ENCODE measurements at places on chromosomes 5 and 9.
A peak's percentile ranks its signal among the peaks of the same experiment; 100 is the strongest.

GRCh38 chr9:123484130-123484529 lies 128.1 kb downstream of the CRB2 start:
- no peak for DNase-seq

DNA sequence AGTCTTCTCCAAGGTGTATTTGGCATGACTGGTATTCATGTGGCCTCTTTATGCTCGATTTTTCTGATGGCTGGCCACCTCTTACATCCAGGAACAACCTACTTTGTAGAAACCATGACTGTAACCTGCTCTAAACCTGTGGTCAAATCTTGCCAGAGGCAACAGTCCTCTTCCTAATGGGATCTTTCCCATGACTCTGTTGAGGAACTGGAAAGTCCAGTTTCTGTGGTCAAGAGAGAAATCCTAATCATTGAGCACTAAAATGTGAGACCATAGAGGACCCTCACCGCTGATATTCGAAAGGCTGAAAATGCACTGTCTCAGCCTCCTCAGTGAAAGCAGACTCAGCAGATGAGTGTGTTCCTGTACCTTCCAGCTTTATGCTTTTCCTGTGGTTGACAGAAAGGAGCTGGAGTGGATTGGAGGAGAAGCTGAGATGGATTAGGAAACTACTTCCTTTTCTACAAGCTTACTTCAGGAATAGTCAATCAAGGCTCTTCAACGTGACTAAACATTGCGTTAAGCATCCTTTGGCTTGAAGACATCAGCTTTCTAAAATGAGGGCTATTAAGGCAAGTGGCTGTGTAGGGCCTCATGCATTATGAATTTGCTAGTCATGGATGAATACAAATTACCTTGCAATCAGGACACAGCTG lies 69.7 kb upstream of the DAPK1 start:
- no peak for DNase-seq

- no peak for DNase-seq
Measured at GRCh38 chr5:43233946-43234345, 41.9 kb downstream of the NIM1K start.

DNA sequence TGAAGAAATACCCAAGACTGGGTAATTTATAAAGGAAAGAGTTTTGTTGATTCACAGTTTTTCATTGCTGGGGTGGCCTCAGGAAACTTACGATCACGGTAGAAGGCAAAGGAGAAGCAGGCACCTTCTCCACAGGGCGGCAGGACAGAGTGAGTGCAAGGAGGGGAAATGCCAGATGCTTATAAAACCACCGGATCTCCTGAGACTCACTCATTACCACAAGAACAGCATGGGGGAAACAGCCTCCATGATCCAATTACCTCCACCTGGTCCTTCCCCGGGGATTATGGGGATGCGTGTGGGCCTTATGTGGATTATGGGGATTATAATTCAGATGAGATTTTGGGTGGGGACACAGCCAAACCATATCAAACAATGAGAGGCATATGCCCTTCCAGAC lies 18.5 kb upstream of the RORB start:
- no peak for DNase-seq

- no peak for DNase-seq
Measured at GRCh38 chr5:42948961-42949347, 91.2 kb downstream of the ANXA2R start.

GRCh38 chr9:127446713-127447415 lies 4.3 kb downstream of the RPL12 start:
- no peak for DNase-seq

- DNase-seq: no peak
Measured at GRCh38 chr5:142569905-142570304, 116.0 kb downstream of the FGF1 start.

GRCh38 chr9:35404865-35405264 lies 85.0 kb upstream of the RUSC2 start:
- no peak for DNase-seq

- no peak for DNase-seq
Measured at GRCh38 chr5:149239917-149240316, 31.7 kb upstream of the AFAP1L1 start.

GRCh38 chr5:110844251-110844650 lies 105.4 kb downstream of the SLC25A46 start:
- DNase-seq: no peak

GRCh38 chr5:161385027-161385426 lies 161.5 kb downstream of the GABRB2 start:
- DNase-seq: peak; percentile 58

GRCh38 chr5:5932824-5933223 lies 445.5 kb downstream of the MED10 start:
- DNase-seq: no peak

DNA sequence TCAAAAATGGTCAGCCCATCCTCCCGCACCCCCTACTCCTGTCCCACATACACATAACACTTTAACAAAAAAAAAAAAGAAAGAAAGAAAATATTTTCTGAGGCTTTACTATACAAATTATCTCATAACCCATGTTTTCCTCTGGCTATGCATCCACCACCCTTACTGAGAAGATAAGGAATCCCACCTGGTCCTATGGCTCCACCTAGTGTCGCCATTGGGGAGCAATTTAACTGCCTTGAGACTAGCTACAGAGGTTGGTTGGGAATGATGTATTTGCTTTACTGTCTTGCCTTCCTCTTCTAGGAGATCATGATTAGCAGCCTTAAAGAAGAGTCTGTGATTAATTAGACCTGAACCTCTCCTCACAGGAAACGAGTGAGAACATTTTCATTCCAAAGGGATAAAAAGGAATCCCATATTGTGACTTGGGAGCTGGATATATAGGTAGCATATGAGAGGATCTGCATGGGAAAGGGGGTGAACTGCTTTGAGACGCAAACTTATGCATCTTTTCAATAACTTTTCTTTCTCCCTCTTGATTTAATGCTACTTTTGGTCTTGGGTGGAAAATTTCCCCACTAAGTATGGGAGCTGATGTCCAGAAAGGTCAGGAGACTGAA lies 77.7 kb upstream of the SELENOP start:
- peak; percentile 65 for DNase-seq

- no peak for DNase-seq
Measured at GRCh38 chr9:113631871-113632665, 168.5 kb downstream of the RGS3 start.

GRCh38 chr9:121950441-121950840 lies 142.7 kb downstream of the TTLL11 start:
- DNase-seq: no peak

DNA sequence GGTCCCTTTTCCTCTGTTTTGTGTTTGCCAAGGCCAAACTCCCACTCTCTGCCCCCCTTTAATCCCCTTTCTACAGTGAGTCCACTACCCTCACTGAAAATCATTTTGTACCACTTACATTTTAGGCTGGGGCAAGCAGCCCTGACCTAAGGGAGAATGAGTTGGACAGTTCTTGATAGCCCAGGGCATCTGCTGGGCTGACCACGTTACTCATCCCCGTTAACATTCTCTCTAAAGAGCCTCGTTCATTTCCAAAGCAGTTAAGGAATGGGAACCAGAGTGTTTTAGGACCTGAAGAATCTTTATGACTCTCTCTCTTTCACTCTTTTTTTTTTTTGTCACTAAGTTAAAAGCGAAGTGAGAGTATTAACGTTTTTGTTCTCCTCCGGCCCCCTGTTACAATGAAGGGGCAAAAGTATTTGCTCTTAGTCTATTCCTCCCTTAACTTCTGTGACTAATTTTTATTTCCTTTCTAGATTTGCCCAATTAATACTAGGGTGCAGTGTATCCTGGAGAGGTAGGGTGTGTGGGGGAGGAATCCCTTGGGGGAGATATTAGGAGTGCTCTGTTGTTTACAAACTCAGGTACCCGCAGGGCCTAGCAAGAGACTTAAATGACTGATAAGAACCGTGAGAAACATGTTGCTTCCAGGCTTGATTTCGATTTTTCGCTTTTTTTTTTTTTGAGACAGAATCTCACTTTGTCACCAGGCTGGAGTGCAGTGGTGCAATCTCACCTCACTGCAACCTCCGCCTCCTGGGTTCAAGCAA lies 14.7 kb downstream of the GM2A start:
- no peak for DNase-seq

- no peak for DNase-seq
Measured at GRCh38 chr9:115230924-115231515, 113.1 kb upstream of the TNC start.

- DNase-seq: no peak
Measured at GRCh38 chr9:114006931-114007691, 71.0 kb downstream of the AMBP start.

DNA sequence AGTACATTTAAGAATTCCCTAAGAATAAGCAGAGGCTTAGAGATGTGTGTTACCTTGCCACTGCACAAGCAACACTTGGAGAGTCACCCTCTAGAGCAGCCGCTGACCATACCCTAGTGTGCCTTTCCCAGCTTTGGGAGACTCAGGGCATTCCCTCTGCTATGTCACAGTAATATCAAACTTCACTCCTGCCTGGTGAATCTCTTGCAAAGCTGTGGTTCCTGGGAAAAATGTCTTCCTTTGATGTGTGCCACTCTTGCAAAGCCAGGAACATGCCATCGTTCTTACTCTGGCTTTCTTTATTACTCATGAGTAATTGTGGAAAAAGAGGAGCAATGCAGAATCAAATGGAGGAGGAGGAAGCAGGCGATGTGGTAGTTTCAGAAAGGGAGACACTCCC lies 173.2 kb downstream of the CCDC192 start:
- no peak for DNase-seq

DNA sequence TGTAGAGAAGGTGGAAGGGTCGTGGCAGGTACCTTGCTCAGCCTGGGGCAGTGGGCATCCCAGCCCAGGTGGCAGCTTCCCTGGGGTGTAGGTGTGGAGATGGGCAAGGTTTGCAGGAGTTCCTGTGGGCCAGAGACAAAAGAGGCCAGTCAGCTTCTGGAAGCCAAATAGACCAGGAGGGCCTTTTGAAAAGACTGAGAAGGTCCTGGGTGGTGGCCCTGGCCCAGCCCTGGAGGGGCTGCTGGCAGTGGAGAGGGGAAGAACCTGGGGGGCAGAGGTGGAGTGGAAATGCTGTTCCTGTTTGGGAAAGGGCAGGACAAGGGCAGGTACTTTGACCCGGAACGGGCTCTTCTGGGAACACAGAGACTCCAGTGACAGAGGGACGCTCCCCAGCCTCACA lies 7.0 kb upstream of the IL3 start:
- DNase-seq: no peak
